Central memory CD8-positive, alpha-beta T cell (primary cell): ENCODE measurements at places on chromosomes 4 and X.

DNA sequence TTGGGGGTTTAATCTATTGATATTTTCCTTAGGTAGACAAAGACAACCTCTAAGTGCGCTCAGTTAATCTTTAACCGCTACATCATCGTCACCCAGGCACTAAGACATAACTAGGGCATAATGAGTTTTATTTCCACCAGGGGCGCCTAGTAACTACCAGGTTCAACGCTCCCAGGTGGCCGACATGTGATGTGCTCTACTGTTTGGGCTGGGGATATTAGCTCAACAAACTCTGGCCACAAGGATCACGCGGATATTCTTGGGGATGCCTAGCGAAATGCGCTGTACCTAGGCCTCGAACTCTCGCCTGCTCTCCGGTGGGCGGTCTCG is 915 bp upstream of the RAB33B start:
- H3K4me1 ChIP-seq: peaks cover 52% of the 10 kb centered on the region
- H3K4me3 ChIP-seq: peak overlapping the region; percentile 92
- peak; percentile 72 for DNase-seq
- no peaks in the 10 kb centered on the region for H3K27me3 ChIP-seq
- peaks cover 18% of the 10 kb centered on the region for H3K36me3 ChIP-seq

- H3K4me1 ChIP-seq: peaks cover 10% of the 10 kb centered on the region
- H3K36me3 ChIP-seq: no peaks in the 10 kb centered on the region
- peak overlapping the region; percentile 98 for H3K27ac ChIP-seq
- DNase-seq: no peak
- no peaks in the 10 kb centered on the region for H3K27me3 ChIP-seq
Measured at GRCh38 chr4:183407635-183408464, 36.6 kb upstream of the CDKN2AIP start.

- DNase-seq: no peak
- no peak overlapping the region for H3K27ac ChIP-seq
- no peaks in the 10 kb centered on the region for H3K27me3 ChIP-seq
- no peaks in the 10 kb centered on the region for H3K4me1 ChIP-seq
Measured at GRCh38 chrX:75067931-75068330, 88.2 kb downstream of the ABCB7 start.

- H3K4me1 ChIP-seq: no peaks in the 10 kb centered on the region
- no peaks in the 10 kb centered on the region for H3K36me3 ChIP-seq
- H3K27ac ChIP-seq: no peak overlapping the region
Measured at GRCh38 chr4:20624793-20625374, 75.4 kb upstream of the PACRGL start.

DNA sequence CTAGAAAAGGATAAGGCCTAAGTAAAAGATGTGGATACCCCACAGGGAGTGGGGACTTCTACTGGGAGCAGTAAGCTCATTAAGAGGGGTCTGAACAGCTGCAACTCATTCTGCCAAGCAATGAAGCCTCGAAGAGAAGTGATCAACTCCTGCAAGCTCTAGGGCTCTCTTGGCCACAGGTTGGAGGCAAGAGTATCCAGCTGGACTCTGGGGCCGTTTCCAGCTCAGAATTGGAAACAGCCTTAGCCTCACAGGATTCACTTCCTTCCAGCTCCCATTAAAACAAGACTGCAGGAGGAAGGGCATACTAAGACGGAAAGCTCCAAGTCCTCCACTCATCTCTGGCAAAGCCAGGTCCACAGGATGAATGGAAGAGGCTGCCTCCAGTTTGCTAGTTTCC is 126.3 kb downstream of the ATG4A start:
- peaks cover 8% of the 10 kb centered on the region for H3K27me3 ChIP-seq
- no peak overlapping the region for H3K27ac ChIP-seq
- no peaks in the 10 kb centered on the region for H3K36me3 ChIP-seq

DNA sequence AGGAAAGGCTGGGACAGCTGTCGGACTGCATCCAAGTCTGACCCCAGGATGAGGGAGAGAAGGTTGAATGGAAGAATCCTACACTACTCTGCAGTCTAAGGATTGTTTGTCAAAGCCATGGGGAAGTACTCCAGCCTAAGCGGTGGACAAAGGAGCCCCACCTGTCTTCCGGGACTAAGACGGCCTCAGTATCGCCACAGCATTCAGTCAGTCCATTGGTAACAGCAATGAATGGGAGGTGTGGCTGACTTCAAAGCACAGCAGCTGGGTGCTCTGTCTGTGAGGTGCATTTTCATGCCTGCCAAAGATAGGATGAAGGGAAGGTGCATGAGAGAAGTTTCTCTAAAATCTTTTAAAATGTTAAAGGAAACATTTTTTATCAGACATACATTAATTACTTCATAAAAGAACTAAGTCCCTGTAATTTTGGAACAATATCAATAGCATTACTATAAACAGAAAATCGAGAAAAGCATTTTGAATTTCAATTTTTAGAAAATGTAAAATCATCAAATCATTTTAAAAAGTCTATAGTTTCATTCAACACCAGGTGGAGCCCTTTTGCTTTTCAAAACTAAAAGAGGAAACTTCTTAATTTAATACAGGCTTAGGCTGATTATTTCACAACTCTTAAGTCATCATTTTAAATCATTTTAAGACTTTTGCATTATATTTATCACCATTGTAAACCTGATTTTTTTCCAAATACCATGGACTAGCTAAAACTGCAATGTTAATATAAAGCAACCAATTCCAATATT is 27.6 kb upstream of the INTU start:
- H3K4me3 ChIP-seq: no peak overlapping the region
- no peaks in the 10 kb centered on the region for H3K4me1 ChIP-seq
- H3K27me3 ChIP-seq: peaks cover 9% of the 10 kb centered on the region
- H3K27ac ChIP-seq: no peak overlapping the region
- no peak for DNase-seq

DNA sequence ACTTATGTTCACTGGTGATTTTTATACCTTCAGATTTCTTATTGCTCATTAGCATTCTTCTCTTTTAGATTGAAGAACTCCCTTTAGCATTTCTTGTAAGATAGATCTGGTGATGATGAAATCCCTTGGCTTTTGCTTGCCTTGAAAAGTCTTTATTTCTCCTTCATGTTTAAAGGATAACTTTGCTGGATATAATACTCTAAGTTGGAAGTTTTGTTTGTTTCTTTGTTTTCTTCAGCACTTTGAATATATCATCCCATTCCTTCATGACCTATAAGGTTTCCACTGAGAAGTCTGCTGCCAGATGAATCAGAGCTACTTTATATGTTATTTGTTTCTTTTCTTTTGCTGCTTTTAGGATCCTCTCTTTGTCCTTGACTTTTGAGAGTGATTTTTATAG is 18.5 kb downstream of the CC2D2A start:
- no peaks in the 10 kb centered on the region for H3K27me3 ChIP-seq
- no peaks in the 10 kb centered on the region for H3K4me1 ChIP-seq
- H3K27ac ChIP-seq: no peak overlapping the region
- no peaks in the 10 kb centered on the region for H3K36me3 ChIP-seq
- no peak overlapping the region for H3K4me3 ChIP-seq
- no peak for DNase-seq

GRCh38 chr4:1170976-1171310 is 1.4 kb downstream of the SPON2 start:
- H3K4me1 ChIP-seq: peaks cover 31% of the 10 kb centered on the region
- peak overlapping the region; percentile 73 for H3K27ac ChIP-seq
- H3K36me3 ChIP-seq: peaks cover 22% of the 10 kb centered on the region

GRCh38 chr4:100968046-100968445 is 379.3 kb downstream of the PPP3CA start:
- H3K27me3 ChIP-seq: no peaks in the 10 kb centered on the region
- H3K4me1 ChIP-seq: no peaks in the 10 kb centered on the region
- no peak for DNase-seq
- no peak overlapping the region for H3K4me3 ChIP-seq
- H3K27ac ChIP-seq: no peak overlapping the region
- no peaks in the 10 kb centered on the region for H3K36me3 ChIP-seq

DNA sequence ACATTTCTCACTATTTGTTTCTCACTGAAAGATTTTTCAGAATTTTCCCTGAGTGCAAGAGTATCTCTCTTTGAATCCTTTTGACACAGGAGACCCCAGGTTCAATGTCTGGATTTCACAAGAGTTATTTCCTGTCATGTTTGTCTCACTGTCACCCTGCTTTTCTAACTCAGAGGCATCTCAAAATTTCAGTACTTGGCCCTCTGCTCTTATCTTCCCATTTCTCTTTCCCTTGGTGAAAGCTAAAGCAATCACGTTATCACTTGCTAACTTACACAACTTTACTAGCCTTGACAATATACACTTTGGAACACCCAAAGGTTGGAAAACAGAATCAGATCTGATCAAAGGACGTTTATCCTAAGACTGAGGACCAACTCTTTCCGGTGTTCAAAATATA is 17.3 kb downstream of the IGSF1 start:
- no peaks in the 10 kb centered on the region for H3K36me3 ChIP-seq
- H3K4me1 ChIP-seq: no peaks in the 10 kb centered on the region
- no peaks in the 10 kb centered on the region for H3K27me3 ChIP-seq

DNA sequence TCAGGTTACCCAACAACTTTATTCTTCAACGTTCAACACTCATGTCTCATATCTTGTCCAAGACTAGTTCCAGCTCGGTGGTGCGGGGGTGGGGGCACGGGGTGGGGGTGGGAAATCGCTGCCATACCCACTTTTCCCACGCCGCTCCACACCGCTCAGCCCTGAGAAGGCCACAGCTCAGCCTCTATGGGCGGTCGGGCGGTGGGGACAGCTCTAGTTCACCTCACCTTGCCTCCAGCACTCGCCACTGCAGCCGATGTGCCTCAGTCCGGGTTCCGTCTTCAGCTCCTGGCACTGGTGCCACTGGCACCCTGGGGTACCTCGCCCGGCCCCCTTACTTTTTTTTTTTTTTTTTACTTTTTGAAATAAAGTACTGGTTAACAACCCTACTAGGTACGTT is 522.2 kb downstream of the PCDH19 start:
- H3K27me3 ChIP-seq: no peaks in the 10 kb centered on the region
- no peaks in the 10 kb centered on the region for H3K36me3 ChIP-seq
- no peaks in the 10 kb centered on the region for H3K4me1 ChIP-seq
- no peak overlapping the region for H3K27ac ChIP-seq
- no peak for DNase-seq

DNA sequence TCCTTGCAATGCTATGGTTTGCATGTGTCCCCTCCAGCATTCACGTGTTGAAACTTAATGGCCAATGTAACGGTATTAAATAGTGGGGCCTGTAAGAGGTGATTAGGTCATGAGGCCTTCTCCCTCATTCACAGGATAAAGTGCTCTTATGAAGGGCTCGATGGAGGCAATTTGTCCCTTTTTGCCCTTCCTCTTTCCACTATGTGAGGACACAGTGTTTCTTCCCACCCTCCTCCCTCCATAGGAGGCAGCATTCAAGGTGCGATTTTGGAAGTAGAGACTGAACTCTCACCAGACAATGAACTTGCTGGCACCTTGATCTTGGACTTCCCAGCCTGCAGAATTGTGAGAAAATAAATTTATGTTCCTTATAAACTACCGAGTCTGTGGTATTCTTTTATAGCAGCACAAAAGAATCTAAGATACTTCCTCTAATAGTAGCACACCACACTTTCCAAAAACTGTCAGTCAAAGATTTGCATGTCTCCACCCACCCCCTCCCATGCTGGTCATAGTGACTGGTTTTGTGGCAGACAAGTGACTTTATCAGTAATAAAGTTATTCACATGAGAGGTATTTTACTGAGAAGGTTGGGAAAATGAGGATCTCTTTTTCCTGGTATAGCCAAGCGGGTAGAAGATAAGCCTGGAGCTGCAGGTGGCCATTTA is 113.5 kb upstream of the TTC29 start:
- H3K27me3 ChIP-seq: no peaks in the 10 kb centered on the region
- H3K27ac ChIP-seq: no peak overlapping the region
- no peak for DNase-seq

GRCh38 chr4:80062527-80062926 is 10.5 kb downstream of the ANTXR2 start:
- H3K4me1 ChIP-seq: peaks cover 30% of the 10 kb centered on the region
- H3K27me3 ChIP-seq: no peaks in the 10 kb centered on the region
- DNase-seq: no peak
- H3K36me3 ChIP-seq: peaks cover 34% of the 10 kb centered on the region
- peak overlapping the region; percentile 70 for H3K27ac ChIP-seq

GRCh38 chrX:13043938-13044337 is 482 bp downstream of the FAM9C start:
- H3K36me3 ChIP-seq: no peaks in the 10 kb centered on the region
- DNase-seq: no peak
- H3K4me1 ChIP-seq: peaks cover 10% of the 10 kb centered on the region
- H3K4me3 ChIP-seq: no peak overlapping the region
- no peaks in the 10 kb centered on the region for H3K27me3 ChIP-seq

DNA sequence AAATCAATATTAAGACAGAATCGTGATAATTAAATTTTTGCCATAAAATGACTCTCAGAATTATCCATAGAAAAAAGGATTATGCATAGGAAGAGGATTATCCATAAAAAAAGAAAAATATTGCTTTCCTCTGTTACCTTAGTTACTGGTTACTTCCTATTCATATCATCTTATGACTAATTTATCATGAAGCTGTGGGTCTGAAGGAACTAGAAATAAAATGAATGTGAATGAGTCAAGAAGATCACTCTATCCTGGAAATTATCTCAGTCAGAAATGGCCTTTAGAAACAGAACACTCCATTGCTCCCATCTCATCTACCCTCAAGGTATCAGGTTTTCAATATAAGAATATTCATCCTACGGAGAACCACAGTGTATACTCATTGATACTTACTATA is 19.4 kb downstream of the RPS6KA6 start:
- H3K27ac ChIP-seq: no peak overlapping the region
- H3K27me3 ChIP-seq: no peaks in the 10 kb centered on the region
- DNase-seq: no peak
- H3K4me3 ChIP-seq: no peak overlapping the region
- H3K36me3 ChIP-seq: no peaks in the 10 kb centered on the region

GRCh38 chr4:74283614-74284013 is 24.7 kb upstream of the EPGN start:
- no peaks in the 10 kb centered on the region for H3K36me3 ChIP-seq
- H3K27ac ChIP-seq: no peak overlapping the region
- no peak overlapping the region for H3K4me3 ChIP-seq
- DNase-seq: no peak
- no peaks in the 10 kb centered on the region for H3K4me1 ChIP-seq

DNA sequence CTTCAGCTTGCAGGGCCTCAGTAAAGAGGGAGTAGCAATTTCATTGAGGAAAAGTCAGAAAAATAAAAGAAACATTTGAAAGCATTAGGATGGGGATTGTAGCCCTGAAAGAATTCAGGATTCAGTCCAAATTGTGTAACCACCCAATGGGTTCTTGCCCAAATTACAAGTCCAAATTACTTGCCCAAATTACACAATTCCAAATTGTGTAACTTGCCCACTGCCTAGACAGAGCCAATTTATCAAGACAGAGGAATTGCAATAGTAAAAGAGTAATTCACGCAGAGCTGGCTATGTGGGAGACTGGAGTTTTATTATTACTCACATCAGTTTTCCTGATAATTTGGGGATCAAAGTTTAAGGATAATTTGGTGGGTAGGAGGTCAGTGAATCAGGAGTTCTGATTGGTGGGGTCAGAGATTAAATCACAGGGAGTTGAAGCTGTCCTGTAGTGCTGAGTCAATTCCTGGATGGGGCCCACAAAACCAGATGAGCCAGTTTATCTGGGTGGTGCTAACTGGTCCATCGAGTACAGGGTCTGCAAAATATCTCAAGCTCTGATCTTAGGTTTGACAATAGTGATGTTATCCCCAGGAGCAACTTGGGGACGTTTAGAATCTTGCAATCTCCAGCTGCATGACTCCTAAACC is 18.1 kb upstream of the PAGE5 start:
- no peaks in the 10 kb centered on the region for H3K4me1 ChIP-seq
- peaks cover 9% of the 10 kb centered on the region for H3K27me3 ChIP-seq
- peaks cover 3% of the 10 kb centered on the region for H3K36me3 ChIP-seq
- H3K27ac ChIP-seq: no peak overlapping the region
- no peak overlapping the region for H3K4me3 ChIP-seq
